ENCODE measurements at places on chromosomes 11 and 22.
A peak's percentile ranks its signal among the peaks of the same experiment; 100 is the strongest.

DNA sequence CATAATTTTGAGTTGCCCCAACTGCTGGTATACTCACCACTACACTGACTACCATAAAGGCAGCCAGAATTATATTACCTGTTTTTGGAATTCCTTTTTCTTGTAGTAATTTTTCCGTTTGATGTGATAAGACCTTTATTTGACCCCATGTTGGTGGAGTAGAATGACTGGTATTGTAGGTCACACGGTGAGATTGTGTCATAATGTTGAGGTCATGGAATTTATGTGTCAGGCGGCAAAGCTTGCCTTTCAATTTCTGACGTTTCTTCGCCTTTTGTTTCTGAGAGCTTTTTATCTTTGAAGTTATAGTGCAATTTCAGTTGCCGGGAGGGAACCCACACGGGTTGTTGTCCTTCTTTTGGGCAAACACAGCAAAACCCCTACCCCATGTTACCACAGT lies 13.0 kb downstream of the OR52K1 start:
- DNase-seq = no peak

DNA sequence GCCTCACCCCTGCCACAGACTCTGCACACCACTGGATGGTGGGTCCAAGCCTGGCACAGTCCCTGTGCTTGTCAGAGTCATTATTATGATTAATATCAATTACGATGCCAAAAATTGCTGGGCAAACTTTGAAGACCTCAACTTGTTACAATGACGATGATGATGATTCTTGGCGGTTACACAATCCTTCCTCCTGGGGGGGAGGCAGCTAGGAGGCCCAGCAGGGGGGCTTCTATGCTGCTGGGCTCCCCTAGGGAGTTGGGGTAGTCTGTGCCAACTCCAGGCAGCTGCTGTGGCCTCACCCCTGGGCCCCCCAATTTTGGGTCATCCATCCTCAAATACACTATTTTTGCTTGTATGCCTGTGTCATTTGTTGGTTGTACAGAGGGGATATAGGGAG lies 12.0 kb downstream of the SLC35E4 start:
- DNase-seq = no peak

DNA sequence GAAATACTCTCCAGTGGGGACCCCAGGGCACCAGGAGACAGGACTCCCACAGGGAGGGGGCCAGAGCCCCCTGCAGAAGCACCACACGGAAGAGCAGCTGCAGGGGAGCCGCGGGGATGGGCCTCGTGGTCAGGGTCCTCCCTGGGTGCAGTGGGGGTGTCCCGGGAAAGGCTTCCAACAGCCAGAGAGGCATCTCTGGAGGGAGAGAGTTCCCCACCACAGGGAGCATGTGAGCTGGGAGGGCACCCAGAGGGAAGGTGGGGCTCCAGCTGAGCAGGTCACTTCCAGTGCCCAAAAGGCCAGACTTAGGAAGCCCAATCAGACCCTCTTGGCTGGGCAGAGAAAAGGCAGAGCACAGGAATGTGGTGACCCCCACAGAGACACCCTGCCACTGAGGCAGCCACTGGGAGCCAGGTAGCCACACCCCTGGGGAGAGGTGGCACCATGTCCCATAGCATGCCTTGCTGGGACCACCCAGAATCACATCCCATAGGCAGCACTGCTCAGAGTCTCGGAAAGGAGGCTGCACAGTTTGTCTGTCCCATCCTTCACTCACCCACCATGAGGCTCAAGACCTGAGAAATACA lies 49.9 kb upstream of the LMO1 start:
- no peak for DNase-seq

- DNase-seq = no peak
Observed at GRCh38 chr11:94656968-94657367, 89.8 kb downstream of the PIWIL4 start.

DNA sequence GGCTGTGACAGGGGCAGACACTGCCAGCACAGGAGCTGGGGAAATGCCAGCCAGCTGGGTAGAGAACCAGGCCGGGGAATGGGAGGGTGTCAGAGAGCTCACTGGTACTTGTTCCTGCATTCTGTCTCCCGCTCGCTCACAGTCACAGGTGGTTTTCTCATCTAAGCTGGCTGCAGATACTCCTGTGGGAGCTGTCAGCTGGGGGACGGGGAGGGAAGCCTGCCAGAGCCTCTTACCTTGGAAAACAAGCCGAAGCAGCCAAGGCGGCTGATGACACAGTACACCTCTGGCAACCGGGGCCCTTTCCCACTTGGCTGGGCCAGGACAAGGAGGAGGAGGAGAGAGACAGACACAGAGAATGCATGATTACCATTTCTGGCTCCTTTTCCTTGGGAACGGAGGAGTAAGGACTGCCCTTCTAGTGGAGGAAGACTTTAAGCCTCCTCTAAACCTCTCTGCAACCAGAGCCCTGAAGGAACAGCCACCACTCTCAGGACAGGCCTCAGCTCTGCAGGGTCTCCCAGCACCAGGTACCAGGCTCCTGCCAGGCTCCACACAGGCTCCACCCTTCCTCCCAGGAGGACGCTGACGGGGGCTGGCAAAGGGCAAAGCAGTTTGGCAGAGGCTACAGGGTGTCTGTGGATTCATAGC lies 25.1 kb downstream of the RPL27A start:
- DNase-seq = no peak

DNA sequence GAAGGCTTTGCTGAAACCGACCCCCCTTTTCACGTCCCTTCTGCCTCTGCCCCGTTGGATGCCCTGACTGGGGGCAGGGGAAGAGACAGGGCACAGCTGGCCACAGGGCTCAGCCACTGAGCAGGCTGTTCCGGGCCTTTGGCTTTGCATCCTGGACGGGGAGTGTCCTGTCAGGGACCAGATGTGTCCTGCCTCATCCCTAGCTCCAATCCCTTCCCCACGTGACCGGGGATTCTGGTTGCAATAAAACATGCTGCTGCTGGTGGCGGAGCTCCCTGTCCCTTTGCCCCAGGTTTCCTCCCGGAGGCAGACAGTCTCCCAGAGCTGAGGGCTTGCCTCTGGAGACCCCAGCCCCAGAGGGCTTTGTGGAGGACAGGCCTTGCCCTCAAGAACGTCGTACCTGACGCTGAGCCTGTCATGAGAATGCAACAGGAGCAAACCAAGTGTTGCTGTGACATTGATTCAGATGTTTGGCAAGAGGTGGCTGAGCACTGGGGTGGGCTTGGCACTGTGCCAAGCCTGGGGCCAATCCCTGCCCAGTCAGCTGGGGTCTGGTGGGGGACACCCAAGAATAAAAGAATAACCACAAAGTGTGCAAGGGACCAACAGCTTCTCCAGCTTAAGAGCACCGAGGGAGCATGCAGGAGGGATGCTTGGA lies 7.3 kb downstream of the CDC42EP2 start:
- no peak for DNase-seq

DNA sequence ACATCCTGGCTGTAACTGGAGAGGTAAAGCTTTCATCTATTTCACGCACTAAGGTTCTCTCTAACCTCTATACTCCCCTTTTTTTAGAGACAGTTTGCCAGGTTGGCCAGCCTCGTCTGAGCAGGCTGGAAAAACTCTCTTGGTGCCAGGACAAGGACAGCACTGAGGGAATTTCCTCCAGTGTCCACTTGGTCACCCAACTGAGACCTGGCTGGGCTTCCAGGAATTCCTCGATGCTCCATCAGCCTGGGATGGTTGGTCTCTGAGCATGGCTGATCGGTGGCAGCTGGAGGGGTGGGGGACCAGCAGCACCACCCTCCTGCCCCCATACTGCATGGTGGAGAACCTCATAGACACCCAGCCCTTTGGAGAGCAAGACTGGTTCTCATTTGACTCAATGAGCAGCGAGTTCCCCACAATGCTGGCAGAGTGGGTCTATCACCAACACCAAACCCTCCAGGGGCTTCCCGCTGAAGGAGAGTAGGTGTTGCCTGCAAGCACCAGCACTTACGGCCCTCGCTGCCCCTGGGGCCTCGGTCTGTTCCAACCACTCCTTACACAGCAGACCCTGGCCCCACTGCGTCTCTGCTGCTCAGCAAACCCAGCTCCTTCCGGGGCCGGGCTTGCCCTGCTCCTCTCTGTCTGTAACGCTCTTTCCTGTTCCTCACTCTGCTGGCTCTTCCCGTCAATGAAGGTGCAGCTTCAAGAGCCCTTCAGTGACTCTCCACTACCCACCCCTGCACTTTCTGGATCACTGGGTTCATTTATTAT lies 122.2 kb downstream of the ST3GAL4 start:
- DNase-seq = peak; percentile 35

DNA sequence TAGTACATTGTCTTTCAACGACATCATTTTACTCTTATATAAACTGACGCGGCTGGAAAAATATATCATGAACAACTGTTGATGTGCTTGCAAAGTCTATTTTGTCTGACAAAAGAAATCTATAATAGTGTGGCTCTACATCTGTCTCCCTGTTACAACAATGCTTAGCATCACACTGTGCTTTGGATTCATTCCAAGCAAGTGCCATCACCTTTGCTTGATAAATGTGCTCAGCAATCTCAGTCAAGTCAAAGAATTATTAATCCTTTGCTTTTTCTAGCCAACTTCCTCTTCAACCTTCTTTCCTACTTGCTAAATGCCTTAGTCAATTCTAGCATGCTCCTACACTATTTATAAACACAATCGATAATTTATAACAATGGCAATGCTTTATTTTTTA lies 140.5 kb downstream of the FCHSD2 start:
- DNase-seq = no peak

GRCh38 chr22:39925273-39925672 lies 24.4 kb downstream of the GRAP2 start:
- DNase-seq = no peak

DNA sequence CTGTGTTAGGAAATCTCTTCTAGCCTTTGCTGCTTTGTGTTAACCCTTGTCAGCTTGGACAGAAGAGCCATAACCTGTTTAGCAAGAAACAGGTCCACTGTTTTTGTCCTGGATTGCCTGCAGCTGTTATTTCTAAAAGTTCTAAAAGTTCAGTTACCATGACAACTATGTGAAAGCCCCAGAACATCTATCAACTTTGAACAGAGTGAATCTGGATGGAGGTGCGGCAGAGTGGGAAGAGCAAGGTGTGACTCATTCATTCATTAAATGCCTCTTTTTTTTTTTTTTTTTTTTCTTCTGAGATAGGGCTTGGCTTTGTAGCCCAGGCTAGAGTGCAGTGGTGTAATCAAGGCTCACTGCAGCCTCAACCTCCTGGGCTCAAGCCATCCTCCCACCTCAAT lies 50.5 kb downstream of the RBX1 start:
- no peak for DNase-seq

- no peak for DNase-seq
Observed at GRCh38 chr11:118128721-118129470, 23.7 kb downstream of the SCN4B start.

- DNase-seq = no peak
Observed at GRCh38 chr11:104772806-104773241, 125.4 kb downstream of the CASP12 start.

GRCh38 chr11:118892964-118893363 lies 9.3 kb downstream of the CXCR5 start:
- no peak for DNase-seq

DNA sequence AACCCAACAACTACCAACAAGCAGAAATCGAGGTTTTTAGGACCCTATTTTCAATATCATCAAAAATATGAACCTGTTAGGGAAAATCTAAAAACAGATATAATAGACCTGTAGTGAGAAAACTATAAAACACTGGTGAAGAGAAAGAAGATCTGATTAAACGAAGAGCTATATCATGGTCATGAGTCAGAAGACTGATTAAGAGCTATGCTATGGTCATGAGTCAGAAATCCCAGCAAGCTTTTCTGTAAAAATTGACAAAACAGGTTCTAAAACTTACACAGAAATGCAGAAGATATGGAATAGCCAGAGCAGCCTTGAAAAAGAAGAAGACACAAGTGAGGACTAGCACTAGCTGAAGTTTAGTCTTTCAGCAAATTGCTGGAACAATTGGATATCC lies 345.0 kb downstream of the TBC1D22A start:
- DNase-seq = no peak

GRCh38 chr11:45341372-45341771 lies 55.2 kb upstream of the SYT13 start:
- no peak for DNase-seq

GRCh38 chr22:45512363-45512762 lies 9.7 kb downstream of the FBLN1 start:
- DNase-seq = no peak

DNA sequence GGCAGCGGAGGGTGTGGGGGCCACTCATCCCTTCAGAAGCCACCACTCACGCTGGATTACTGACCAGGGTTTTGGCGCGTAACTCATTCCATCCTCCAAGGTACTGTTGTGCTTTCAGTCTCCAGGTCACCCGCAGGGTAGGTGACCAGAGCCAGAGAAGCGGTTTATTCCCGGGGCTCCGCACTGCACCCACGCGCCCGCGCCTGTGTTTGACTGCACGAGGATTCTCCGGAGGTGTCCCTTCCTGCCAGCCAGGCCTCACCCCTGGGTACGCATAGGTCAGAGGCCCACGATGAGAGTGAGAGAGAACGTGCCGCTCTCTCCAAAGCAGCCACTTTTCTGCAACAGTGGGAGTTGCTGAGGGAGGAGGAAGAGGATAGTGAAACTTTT lies 55.5 kb downstream of the TRAF6 start:
- DNase-seq = no peak

- DNase-seq = no peak
Observed at GRCh38 chr11:109998921-109999320, 94.3 kb upstream of the ZC3H12C start.

Data from hematopoietic multipotent progenitor cell treated with erythropoietin and hydrocortisone succinate and interleukin-3 and kit ligand, for 6 days (in vitro differentiated cells).